Activated naive CD8-positive, alpha-beta T cell treated with anti-CD3 and anti-CD28 coated beads for 36 hours (primary cell): ENCODE measurements at places on chromosomes 2 and 18. TPM values are rescaled to one million over a fixed set of nuclear protein-coding genes. Genes with fewer than 3 reads are reported as not detected.

DNA sequence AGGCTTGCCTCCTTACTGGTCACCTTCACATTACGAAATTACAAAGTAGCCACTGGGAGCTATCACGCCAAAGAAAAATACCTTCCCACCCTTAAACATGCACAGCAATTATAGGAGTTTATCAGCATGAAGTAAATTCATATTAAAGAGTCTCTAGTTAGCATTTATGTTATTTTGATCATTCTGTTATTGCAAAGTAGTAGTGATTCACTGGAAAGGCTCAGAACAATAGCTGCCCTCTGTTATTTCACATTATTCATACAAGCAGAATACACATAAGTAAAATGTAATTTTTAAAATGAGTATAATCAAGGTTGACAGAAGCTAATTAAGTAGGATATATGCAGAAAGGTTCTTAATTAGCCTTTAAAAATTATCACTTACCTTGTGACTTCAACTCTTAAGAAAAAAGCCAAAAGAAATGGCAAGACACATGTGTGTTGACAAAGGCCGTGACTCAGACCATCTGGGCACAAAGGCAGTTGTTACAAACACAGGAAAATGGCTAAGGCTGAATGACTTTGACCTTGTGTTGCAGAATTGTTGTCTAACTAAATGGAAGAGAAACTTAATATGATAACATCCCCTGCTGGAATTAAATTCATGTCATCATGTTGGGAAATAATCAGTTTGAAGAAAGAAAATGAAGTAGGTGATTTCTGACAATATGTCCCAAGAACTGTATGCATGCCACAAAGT is 108.3 kb downstream of the ARL6IP6 start:
- DNase-seq: no peak

DNA sequence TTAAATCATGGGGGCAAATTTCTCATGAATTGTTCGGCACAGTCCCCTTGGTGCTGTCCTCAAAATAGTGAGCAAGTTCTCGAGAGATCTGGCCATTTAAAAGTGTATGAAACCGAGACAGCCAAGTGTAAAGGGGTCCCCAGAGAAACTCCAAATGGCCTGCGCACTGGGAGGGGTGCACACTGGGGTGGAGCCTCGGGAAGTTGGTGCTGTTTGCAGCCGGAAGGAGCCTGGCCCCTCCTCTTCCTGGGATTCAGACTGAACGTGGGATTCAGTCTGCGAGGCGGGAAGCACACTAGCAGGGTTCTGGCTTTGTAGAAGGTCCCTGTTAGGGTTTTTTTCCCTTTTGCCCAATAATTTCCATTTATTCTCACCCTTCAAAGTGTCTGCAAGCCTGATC is 48.8 kb downstream of the RABL2A start:
- no peak for DNase-seq

GRCh38 chr2:163733956-163734355 is 1.9 kb downstream of the FIGN start:
- DNase-seq: no peak

GRCh38 chr2:132416723-132417395 is at the start of gene GPR39:
Gene GPR39 (plus strand): TSS chr2:132416805.
- DNase-seq: no peak

ALPG gene
- total RNA-seq: not detected

- DNase-seq: no peak
These were observed 92.8 kb upstream of the BARD1 start for GRCh38 chr2:214902286-214902685.

GRCh38 chr18:55083461-55083860 is 124.2 kb upstream of the CCDC68 start:
- no peak for DNase-seq

ABCB11 gene
- total RNA-seq: not detected

MLPH gene
- not detected for total RNA-seq

- DNase-seq: no peak
These were observed 157.9 kb downstream of the FMNL2 start for GRCh38 chr2:152492911-152493310.

- DNase-seq: no peak
These were observed 384.3 kb upstream of the SYT4 start for GRCh38 chr18:43661570-43661969.

DNA sequence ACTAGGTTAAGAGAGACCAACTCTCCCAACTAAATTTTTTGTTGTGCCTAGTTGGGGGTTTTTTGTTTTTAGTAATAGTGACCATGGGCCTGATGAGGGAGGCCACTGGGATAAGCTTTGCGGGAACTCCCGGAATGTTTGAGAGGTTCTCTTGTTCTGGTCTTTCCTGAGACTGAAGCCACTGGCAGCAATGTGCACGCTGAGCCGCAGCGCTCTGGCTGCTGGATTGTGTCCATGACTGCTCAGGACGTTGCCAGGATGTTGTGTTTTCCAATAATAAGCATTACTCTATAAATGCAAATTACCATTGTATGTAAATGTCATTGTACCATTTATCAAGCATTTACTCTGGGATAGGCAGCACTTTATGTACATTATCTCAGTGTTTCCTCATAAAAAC is 126.1 kb downstream of the GALNT1 start:
- DNase-seq: no peak

GRCh38 chr2:221637851-221638250 is 65.7 kb upstream of the EPHA4 start:
- no peak for DNase-seq

- no peak for DNase-seq
These were observed 9.7 kb downstream of the PROKR1 start for GRCh38 chr2:68653034-68653433.

FSIP2 gene
- total RNA-seq: not detected

ANKRD36B gene
- total RNA-seq: 17.8 TPM

CFAP221 gene
- total RNA-seq: not detected

GRCh38 chr2:232903989-232904388 is 33.9 kb downstream of the SNORC start:
- no peak for DNase-seq

- no peak for DNase-seq
These were observed 30.1 kb upstream of the BCL11A start for GRCh38 chr2:60583604-60584003.

GRCh38 chr2:212979046-212979612 is 172.3 kb downstream of the IKZF2 start:
- DNase-seq: no peak

GRCh38 chr2:24825883-24826772 is 32.9 kb downstream of the CENPO start:
- no peak for DNase-seq
